ENCODE measurements at places on chromosomes 4 and X.
A peak's percentile ranks its signal among the peaks of the same experiment; 100 is the strongest.

DNA sequence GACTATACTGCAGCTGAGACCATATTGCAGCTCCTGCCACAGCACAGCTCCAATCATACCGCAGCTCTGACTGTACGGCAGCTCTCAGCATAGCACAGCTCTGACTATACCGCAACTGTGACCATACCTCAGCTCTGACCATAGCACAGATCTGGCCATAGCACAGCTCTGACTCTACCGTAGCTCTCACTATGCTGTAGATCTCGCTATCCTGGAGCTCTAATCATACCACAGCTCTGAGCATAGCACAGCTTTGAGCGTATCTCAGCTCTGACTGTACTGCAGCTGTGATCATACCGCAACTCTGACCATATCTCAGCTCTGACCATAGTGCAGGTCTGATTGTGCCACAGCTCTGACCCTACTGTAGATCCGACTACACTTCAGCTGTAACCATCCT is 139.2 kb downstream of the ASMT start:
- no peak for DNase-seq

- no peak for DNase-seq
Observed at GRCh38 chr4:40848940-40849339, 99.2 kb downstream of the NSUN7 start.

DNA sequence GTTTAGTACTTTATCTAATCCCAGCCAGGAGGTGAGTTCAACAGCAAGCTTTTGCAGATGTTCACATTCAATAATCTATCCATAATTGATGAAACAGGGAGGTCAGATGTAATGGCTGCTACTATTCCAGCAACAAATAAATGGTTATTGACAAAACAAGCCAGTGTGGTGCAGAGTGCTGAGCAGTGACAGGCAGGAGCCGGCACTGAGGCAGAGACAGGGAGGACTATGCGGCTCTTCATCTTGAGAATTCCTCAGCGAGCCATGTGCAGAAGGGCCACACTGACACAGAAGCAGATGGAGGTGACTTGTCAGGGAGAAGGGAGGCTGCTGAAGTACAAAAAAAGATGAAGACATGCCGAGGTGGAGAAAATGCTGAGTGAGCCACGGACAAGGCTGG is 98.3 kb downstream of the TTC29 start:
- DNase-seq = no peak

DNA sequence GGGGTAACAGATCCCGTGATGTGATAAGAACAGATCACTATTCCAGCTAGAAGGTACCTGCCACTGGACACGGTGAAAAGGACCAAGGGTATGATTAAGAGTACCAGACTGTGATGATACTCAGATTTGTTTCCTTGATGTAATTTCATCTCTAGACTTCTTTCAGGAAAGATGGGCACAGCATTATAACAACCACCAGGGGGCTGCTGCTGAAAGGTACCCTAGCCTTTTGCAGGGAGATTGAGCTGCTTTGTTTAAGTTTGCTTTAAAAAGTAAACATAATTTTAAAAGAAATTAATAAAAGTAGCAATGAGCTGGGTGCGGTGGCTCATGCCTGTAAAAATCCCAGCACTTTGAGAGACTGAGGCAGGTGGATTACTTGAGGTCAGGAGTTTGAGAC is 145.4 kb downstream of the EMCN start:
- DNase-seq = peak; percentile 29

GRCh38 chr4:165448700-165449099 is 69.9 kb downstream of the CPE start:
- no peak for DNase-seq

DNA sequence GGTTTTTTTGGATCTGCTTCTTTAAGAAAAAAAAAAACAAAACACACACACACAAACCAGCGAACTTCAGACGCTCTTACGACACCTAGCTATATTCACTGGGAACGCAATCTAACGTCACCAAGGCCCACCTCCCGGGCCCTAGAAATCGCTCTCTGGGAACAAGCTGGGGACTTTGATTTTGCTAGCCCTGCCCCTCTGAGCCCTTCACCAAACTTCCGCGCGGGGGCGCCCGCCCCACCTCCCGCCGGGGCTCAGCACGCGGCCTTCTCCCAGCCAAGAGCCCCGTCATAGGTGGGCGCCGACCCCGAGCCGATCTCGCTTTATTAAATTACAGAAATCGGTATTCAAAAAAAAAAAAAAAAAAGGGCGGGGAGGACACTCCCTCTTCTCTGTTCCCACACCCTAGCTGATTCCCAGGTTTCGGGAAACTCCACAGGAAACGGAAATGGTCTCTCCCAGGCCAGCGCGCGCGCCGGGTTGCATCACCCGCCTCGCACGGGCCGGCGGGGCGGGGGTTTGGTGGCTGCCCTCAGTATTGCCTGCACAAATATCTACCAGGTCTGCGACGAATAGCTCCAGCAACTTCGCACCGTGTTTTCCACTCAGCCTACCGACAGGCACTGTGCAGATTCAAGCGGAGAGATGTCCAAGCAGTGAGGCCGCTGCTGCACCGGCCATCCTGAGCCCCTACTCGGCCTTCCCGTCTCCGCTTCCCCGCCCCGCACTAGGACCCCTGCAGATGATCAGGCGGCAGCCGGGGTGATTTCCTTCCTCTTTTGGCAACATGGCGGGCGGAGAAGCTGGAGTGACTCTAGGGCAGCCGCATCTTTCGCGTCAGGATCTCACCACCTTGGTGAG is at the start of gene EIF2S3:
Gene EIF2S3 (plus strand): TSS at position 775 of the 861 bp plus-strand sequence. CDS start 13 bp downstream, at position 788.
- peak; percentile 97 for DNase-seq

- DNase-seq = no peak
Observed at GRCh38 chrX:153908219-153908860, 3.9 kb downstream of the AVPR2 start.

GRCh38 chr4:187732524-187732923 is 263.0 kb upstream of the ZFP42 start:
- DNase-seq = no peak

DNA sequence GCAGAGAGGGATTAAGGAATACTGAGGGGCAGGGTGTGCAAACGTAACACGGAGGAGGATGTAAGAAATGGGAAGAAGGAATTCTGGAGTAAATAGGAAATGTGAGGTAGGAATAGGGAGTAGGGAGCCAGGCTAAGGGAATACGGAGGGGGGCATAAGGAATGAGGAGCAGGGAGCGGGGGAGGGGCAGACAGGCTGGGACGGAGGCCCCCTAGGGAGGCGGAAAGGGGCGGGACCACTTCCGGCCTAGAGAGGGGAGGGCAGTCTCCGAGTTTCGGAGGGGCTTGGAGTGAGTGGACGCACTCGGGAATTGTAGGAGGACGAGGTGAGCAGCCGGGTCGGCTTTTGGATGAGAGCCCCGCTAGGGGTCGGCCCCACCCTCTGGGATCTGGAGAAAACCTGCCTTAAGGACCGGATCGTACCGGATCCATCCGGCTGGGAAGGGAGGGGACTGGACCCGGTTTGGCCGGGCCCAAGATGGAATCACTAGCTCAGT is 612 bp downstream of the MAGED2 start:
- DNase-seq = peak; percentile 89

GRCh38 chr4:32196950-32197688 is 1477.0 kb downstream of the PCDH7 start:
- no peak for DNase-seq

DNA sequence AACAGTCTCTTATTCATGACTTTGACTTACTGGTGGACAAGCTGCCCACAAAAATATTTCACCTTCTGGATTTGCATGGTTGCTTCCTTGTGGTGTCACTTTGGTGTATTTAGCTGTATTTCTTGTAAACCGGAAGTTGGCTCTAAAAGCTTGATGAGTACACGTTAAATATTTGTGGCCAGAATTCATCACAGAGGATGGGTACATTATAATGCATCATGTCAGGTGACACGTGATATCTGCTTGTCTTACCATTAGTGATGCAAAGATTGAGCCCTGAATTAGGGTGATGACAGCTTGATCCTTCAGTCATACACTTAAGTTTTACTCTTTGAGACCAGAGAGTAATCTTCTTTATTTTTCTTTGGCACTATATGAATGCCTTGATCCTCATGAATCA is 188.3 kb upstream of the RPS6KA3 start:
- DNase-seq = no peak

- no peak for DNase-seq
Observed at GRCh38 chr4:90476019-90476418, 348.8 kb downstream of the CCSER1 start.

DNA sequence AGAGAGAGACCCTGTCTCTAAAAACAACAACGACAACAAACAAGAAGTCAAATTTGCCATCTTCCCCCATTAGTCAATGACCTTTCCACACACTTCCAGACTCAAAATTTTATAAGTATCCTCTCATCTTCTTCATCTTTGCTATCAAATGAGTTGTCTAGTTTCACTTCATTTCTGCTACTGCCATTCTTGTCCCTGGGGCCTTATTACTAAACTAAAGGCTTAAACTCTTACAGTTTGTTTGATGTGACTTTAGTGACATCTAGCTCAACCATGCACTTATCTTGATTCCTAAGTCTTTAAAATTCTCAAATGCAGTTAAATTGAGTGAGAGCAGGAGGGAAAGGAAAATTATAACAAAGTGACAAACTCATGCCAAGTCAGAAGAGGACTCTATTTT is 271.8 kb upstream of the GK2 start:
- no peak for DNase-seq

DNA sequence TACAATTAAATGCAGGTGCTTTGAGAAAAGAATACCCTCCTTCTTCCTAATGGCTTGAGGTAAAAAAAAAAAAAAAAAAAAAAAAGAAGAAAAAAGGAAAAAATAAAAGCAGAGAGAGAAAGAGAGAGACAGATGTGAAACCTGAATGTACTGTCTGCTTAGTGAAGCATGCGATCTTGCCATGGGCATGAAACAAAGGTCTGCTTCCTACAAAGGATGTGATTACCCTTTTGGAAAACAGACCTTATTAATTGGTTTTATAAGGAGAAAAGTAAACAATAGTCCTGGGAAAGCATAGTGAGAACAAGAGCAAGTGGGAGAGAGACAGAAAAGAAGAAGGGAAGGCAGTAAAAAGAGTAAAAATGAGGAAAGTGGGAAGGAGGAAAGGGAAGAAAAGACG is 526.1 kb upstream of the PABPC4L start:
- DNase-seq = no peak

- no peak for DNase-seq
Observed at GRCh38 chrX:68190799-68191198, 242.5 kb downstream of the OPHN1 start.

DNA sequence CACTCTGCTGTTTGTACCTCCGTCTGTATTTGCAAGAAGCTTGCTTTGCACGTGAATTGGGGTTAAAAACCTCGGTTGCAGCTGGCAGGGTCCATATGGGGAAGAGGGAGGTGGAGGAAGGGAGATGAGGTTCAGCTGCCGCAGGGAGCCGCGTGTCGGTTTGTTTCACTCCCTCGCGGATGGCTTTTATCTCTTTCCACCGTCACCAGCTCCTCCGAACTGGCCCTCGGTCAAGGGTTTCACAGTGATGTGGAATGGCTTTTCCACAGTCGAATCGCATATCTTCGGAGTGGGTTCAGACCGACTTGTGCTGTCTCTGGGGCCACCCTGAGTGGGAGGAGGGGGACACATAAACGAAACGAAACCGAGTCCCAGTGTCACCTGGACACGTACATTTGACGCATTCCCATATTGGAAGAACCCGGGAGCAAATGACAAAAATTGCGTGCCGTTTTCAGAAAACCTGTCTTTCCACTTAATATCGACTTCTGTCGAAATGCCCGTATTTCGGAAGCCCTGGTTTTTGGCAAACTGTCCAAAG is 929 bp downstream of the ZBTB33 start:
- peak; percentile 51 for DNase-seq

DNA sequence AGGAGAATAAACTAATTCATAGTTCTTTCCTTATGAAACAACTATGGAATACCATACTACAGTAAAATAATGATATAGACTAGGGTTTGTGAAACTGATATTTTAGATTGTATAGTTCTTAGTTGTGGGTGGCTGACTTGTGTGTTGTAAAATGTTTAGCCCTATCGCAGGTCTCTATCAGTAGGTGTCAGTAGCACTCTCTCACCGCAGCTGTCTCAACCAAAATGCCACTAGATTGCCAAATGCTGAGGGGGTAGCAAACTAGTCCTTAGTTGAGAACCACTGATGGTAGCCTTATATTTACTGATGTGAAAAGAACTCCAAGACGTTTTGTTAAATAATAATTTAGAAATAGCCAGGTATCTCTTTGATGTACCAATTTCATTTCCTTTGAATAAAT is 48.1 kb downstream of the RHOXF2B start:
- peak; percentile 3 for DNase-seq

- DNase-seq = no peak
Observed at GRCh38 chr4:77015390-77015789, 60.4 kb downstream of the CCNI start.

DNA sequence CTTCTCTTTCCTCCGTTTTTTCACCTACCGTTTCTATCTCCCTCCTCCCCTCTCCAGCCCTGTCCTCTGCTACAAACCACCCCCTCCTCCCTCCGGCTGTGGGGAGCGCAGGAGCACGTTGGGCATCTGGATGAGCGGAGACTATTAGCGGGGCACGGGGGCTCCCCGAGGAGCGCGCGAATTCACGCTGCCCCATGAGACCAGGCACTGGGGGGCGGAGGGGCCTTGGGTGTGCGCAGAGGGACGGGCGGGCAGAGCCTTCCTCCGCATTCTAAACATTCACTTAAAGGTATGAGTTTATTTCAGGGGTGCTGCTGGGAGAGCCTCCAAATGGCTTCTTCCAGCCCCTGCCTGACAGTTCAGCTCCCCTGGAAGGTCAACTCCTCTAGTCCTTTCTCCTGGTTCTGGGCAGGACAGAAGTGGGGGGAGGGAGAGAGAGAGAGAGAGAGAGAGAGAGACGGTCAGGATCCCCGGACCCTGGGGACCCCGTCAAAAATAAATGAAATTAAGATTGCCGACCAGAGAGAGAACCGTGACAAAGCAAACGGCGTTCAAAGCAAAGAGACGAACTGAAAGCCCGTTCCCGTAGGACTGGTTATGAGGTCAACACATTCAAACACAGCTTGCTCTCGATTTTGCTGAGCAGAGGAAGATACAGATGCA is 5.0 kb downstream of the SHOX start:
- DNase-seq = no peak

GRCh38 chrX:56763556-56764152 is 34.6 kb downstream of the NBDY start:
- DNase-seq = no peak

GRCh38 chr4:105627620-105628019 is 75.2 kb downstream of the ARHGEF38 start:
- DNase-seq = no peak

DNA sequence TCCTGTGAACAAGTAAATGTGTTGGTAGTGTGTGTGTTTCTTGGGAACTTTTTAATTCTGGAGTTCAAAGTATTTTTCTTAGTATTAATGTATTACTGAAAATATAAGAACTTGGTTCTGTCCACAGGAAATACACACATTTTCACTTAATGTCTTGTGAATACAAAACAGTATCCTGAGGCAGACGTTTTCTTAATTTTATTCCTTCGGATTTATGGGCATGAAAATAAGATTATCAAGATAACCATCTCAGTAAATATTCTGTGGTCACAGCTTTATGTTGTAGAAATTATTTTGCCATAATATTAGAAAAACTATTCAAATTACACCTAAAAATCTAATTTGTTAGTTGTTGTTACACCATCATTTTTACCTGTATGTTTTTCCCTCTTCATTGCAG is 29.8 kb downstream of the NFKB1 start:
- no peak for DNase-seq
